ENCODE measurements at places on chromosomes 2 and 18.

- no peak for DNase-seq
Observed at GRCh38 chr2:38016219-38016618, 59.7 kb downstream of the CYP1B1 start.

- DNase-seq = no peak
Observed at GRCh38 chr2:45391866-45392265, 219.2 kb downstream of the SRBD1 start.

GRCh38 chr2:88355486-88355885, 97.0 kb downstream of the FOXI3 start:
- no peak for DNase-seq

GRCh38 chr18:66048406-66048805, 297.6 kb downstream of the CDH7 start:
- DNase-seq = no peak

- DNase-seq = no peak
Observed at GRCh38 chr18:43382641-43383403, 105.5 kb upstream of the SYT4 start.

DNA sequence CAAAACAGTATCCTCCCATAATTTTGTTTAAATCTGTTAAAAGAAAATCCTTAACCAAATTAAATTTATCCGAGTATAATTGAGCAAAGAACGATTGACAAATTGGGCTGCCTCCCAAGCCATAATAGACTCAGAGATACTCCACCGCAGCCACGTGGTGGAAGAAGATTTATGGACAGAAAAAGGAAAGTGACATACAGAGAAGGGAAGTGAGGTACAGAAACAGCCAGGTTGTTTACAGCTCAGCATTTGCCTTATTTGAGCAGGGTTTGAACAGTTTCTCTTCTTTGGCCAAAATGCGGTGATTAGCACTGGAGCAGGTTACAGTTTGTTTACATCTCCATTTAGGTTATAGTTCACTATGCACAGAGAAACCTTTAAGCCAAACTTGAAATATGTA, 60.8 kb downstream of the KYNU start:
- no peak for DNase-seq

- DNase-seq = no peak
Observed at GRCh38 chr18:65754121-65754520, 3.3 kb downstream of the CDH7 start.

DNA sequence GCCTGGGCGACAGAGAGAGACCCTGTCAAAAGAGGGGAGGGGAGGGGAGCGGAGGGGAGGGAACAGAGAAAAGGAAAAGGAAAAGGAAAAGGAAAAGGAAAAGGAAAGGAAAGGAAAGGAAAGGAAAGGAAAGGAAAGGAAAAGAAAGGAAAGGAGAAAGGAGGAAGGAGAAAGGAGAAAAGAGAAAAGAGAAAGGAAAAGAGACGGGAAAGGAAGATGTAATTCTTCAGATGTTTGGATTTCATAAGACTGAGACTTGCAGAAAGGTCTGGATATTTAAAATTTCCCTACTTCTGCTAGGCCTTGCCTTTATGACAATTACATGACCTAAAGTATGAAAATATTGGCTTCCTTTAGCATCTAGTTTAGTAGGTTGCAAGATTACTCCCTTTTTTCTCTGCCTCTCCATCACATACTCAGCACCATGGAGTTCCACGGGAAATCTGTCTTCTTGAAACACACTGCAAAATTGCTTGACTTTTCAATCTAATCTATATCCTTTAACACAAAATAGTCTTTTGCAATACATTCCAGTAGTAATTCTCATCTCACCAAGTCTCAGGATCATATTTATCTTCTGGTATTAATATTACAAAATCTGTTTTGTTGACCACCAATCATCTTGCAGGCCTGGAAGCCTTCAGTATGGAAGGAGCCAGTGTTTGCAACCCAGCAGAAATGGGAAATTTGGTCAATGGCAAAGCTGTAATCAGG, 383.5 kb downstream of the ZEB2 start:
- no peak for DNase-seq

- DNase-seq = peak; percentile 54
Observed at GRCh38 chr2:145764631-145765030, 1244.7 kb upstream of the ZEB2 start.

DNA sequence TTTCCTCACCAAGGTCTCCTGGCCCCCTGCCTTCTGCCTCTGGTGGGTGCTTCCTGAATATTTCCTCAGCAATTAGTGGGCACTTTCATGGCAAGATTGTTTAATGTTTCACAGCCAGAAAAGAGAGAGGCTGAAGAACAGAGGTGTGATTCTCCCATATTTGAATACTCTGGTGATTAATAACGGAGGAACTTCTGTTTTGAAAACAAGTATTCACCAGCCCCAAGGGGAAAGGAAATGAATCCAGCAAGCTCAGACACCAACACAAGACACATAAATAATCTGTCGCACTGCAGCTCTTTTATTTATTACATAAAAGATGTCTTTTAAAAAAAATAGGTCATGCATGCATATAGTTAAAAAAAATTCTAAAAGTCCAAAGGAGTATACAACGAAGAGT, 57.7 kb downstream of the MRPL35 start:
- DNase-seq = no peak

- DNase-seq = no peak
Observed at GRCh38 chr2:54088191-54088634, 27.2 kb upstream of the ACYP2 start.

GRCh38 chr2:226552571-226553285, 246.9 kb downstream of the IRS1 start:
- DNase-seq = peak; percentile 92

- DNase-seq = no peak
Observed at GRCh38 chr2:101961338-101962191, 30.2 kb upstream of the IL1R2 start.

DNA sequence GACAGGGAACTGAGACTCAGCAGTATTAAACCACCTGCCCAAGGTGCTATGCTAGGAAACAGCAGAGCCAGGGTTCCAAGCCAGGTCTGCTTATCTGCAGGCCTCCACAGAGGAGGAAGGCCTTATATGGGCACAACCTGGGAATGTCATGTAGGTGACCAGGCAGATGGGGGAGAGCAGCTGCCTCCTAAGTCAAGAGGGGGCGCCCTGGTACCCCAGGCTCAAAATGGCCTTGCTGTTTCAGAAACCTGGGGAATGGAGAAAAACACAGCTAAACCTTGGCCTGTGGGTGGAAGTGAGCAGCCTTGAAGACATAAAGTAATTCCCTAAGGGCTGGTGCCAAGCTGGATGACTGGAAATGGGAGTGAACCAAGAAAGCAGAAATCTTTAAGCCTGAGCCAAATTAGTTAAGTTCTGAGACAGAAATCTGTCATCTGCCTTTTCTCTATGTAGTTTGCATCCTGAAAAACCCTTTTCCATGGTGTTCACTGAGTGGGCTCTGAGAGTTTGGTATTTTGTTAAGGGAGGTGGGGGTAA, 79.1 kb downstream of the MAPK4 start:
- peak; percentile 62 for DNase-seq

DNA sequence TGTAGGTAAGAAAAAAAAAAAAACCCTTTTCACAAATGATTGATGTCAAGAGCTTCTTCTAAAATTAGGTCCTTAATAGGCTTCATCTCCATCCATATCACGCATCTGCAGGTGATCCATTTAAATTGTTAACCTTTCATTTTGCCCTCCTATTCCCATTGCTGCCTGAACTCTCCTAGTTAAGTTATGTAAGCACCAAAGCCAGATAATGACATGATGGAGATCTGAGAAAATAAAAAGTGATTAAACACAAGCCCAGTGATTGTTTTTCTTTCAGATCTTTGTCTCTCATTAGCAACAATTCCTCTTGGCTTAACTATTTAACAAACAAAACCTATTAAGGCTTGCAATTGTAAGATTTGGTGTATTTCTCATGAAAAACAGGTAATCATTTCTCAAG, 20.0 kb downstream of the LANCL1 start:
- DNase-seq = no peak

GRCh38 chr18:23805898-23806297, 116.6 kb downstream of the LAMA3 start:
- DNase-seq = no peak

DNA sequence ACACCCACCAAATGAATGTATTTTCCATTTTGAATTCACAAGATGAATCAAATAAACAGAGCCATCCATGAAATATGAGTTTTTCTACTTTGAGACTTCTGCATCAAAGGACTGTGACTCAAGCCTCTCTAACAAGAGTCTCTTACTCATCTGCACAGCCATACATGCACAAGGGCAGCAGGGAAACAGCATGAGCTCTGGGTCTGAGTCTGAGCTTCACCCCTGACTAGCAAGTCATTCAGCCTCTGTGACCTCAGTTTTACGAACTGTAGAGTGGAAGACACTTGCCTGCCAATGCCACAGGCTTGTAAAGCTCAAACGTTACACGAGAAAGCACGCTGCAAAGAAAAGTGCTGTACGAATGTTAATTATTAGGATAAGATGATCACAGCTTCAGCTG, 42.9 kb downstream of the MREG start:
- no peak for DNase-seq

DNA sequence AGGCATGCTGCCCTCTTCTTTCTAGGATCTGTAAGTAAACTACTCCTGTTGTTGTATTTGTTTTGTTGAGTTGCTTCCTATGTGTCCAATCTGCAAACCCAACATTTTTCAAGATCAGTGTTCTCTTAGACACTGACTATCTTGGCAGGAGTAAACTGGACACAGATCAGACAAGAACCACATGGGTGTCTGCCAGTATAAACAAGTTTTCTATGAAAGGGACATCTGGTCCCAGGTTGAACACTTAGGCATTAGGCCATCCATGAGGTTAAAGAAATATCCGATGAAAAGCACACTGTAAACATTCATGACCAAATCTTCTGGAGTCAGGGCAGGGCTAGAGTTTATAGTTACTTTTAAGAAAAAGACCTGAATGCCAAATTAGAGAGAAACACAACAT, 441.8 kb downstream of the NYAP2 start:
- DNase-seq = no peak

- peak; percentile 22 for DNase-seq
Observed at GRCh38 chr2:85888684-85889626, at the start of gene ST3GAL5. TSS of gene ST3GAL5 (minus strand) at chr2:85888990. CDS start at chr2:85888905, 85 bp downstream.

DNA sequence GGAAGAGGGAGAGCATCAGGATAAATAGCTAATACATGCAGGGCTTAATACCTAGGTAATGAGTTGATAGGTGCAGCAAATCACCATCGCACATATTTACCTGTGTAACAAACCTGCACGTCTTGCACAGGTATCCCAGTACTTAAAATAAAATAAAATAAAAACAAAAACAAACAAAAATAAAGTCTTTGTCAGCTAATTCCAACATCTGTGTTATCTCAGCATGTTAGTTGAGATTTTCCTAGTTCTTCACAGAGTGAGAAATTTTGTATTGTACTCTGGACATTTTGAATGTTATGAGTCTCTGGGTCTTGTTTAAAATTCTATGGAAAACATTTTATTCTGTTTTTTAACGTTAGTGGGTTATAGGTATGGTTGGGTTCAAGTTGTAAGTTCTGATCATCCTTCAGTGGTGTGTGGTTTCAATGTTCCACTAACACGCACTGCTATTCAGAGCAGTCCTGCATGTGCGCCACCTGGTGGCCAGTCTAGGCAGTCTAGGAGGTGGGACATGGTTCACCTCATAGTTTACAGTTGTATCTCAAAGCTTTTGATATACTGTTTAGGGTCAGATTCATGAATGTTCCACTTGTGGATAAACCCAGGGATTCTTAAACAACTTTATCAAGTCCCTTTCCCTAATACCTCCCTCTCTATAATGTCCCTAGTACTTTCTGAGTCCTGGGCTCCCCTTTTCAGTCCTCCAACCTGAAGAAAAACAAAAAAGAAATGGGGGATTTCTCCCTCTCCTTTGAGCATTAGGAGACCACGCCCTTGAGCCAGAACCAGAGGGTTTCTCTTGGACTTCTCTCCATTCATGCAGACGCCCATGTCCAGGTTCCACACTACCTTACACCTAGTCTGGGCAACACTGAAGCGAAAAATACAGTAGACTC, 213.4 kb upstream of the GATA6 start:
- DNase-seq = no peak

- DNase-seq = no peak
Observed at GRCh38 chr18:78683191-78684010, 296.2 kb upstream of the SALL3 start.

GRCh38 chr2:121529439-121530211, 1.1 kb upstream of the RNU4ATAC start:
- DNase-seq = no peak

GRCh38 chr2:27121906-27122305, 1.7 kb upstream of the ABHD1 start:
- no peak for DNase-seq

- no peak for DNase-seq
Observed at GRCh38 chr2:159074605-159075004, 106.2 kb downstream of the TANC1 start.

DNA sequence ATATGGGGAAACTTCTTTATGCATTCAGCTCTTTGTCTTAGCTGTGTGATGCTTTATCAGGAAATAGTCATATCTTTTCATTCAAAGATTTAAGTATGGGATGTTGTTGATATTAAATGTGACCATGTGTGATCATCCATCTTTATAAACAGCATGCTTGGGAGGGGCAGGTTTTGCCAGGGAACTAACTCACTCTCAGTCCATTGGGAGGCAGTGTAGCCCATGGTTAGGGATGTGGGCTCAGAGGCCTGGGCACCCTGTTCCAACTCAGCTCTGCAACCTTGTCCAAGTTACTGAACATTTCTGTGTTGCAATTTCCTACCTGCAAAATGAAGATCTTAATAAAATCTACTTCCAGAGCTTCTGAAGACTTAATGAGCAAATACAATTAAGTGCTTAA, 92.0 kb upstream of the BCL2L11 start:
- DNase-seq = no peak

DNA sequence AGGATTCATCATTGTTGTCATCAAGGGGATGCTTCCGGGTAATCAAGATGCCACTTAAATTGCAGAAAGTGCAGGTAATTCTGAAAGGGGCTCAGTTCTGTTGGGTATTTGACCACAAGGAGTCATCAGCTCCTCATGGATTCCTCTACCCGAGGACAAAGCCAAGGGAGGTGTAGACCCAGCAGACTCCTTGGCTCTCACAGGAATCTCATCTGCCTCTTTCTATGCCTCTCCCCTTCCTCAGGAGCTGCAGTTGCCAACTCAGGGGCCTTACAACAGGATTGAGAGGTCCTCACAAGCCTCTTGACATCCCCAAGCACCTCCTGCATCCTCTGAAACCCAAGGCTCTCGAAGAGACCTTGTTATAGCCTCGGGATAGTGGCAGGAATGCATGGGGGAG, 44.0 kb downstream of the ITGB6 start:
- DNase-seq = no peak

GRCh38 chr18:42977982-42978637, 137.4 kb downstream of the RIT2 start:
- DNase-seq = no peak
